ENCODE measurements at places on chromosomes 1 and 21.

DNA sequence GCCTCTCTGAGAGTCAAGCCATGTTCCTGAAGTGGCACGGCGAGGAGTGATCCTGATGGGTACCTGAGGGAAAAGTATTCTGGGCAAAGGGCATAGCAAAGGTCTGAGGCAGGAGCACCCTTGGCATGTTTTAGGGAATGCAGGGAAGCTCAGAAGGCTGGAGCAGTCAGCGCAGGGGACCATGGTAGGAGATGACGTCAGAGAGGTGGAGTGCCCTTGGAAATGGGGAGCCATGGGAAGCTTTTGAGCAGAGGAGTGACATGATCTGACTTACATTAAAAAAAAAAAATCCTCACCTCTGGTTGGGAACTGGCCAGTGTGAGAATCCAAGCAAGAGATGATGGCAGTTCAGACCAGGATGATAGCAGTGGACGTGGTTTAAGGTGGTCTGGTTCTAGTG lies 37.2 kb downstream of the PDPN start:
- DNase-seq = no peak

DNA sequence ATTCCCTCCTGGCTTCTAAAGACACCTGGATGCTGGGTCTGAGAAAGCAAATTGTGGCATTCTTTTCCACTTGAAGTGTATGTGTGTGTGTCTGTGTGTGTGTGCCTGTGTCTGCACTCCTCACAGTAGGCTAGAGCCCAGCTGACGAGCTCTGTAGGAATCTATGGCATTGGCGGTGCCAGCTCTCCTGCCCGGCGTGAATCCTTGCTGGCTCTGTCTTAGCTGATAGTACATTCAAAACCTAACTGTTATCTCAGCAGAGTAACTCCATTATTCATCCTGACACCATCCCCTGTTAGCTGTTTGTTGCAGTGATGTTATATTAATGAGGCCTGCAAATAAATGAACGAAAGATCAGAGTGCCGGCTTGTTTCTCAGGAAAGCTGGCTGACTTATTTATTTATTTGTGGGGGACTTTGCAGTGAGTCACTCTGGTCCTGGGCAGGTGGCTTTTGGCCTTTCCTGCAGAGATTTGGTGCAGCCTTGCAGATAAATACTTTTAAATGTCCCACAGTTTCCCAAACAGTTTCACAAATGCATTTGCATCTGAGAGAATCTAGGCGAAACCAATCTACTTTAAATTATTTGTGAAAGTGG lies 160.6 kb upstream of the CD34 start:
- DNase-seq = no peak

DNA sequence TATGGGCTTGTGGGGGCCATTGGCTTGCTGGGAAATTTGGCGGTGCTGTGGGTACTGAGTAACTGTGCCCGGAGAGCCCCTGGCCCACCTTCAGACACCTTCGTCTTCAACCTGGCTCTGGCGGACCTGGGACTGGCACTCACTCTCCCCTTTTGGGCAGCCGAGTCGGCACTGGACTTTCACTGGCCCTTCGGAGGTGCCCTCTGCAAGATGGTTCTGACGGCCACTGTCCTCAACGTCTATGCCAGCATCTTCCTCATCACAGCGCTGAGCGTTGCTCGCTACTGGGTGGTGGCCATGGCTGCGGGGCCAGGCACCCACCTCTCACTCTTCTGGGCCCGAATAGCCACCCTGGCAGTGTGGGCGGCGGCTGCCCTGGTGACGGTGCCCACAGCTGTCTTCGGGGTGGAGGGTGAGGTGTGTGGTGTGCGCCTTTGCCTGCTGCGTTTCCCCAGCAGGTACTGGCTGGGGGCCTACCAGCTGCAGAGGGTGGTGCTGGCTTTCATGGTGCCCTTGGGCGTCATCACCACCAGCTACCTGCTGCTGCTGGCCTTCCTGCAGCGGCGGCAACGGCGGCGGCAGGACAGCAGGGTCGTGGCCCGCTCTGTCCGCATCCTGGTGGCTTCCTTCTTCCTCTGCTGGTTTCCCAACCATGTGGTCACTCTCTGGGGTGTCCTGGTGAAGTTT lies 550 bp downstream of the RXFP4 start:
- DNase-seq = no peak

DNA sequence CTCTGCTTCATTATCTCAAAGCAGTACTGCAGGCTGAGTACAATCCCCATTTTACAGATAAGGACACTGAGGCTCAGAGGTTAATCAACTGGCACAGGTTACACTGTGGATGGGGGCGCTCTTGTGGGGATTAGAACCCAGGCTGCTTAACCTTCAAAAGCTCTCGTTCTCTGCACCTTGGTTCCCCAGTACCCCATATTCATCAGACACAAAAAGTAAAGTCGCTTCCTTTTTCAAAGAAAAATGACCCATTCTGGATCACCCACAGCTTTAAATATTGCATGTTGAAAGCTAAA lies 20.5 kb downstream of the SSBP3 start:
- no peak for DNase-seq

DNA sequence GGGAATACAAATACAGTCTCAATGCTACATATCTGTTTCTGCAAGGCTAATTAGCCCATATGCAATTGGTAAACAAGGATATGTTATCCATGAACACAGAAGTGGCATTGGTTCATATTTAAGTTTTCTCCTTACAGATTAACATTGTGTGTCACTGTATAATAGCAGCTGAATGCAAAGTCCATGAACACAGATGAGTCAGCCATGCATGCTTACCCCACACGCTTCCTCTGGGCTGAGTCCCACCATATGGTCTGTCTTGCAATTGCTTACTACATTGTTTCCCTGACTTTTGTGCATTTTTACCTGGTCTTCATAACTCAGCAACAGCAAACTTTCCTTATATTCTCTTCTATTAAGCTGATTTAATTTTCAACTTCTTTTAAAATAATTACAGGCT lies 41.5 kb upstream of the TSNAX start:
- DNase-seq = no peak

- no peak for DNase-seq
Observed at GRCh38 chr1:182205351-182206022, 144.0 kb upstream of the ZNF648 start.

- DNase-seq = no peak
Observed at GRCh38 chr1:21852282-21853130, 40.4 kb downstream of the LDLRAD2 start.

DNA sequence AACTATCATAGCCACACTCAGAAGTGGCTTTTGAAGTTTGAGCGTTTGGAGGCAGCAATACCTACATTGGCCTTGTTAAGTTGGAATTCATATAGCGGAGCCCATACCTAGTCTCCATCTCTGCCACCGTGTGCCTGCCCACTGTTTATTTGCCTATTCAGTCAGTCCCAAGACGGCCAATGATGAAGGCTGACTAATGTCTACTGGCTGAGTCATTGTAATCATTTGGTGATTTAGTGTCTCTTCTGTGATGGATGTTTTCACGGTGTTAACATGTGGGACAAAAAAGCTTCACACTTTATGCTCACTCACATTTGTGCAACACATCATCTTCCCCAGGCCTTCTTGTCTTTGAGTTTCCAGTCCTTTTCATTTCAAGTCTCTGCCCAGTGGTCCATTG lies 92.6 kb upstream of the PBX1 start:
- no peak for DNase-seq

GRCh38 chr1:246760422-246761347 lies 36.5 kb downstream of the SCCPDH start:
- no peak for DNase-seq

DNA sequence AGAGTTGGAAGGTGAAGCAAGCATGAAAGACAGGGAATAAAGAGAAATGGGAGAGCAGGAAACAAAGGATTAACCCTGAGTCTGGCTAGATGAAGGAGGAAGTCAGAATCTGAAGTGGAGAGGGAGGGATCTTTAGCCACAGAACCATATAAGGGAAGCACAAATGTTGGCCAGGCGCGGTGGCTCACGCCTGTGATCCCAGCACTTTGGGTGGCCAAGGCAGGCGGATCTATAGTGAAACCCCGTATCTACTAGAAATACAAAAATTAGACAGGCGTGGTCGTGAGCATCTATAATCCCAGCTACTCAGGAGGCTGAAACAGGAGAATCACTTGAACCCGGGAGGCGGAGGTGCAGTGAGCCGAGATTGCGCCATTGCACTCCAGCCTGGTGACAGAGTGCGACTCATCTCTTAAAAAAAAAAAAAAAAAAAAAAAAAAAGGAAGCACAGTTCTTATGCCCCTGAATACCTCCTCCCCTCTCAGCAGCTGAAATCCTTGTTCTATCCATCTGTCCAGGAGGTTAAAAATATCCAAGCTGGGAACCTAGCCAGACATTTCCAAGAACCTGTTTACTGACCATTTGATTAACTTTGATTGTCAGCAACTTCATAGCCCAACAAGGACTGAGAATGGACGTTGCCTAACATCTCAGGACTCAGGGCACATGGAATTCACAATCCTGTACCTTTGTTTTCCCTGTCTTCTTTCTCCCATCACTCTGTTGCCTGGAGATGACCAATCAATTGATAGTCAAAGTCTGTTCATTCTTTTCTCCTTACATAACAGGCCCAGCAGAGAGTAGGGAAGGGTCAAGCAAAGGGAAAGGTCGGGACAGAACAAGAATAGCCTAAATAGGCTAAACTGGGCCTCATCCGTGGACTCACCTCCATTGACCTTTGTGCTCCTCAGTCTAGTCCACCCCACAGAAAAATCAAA lies 10.6 kb downstream of the TXNIP start:
- no peak for DNase-seq

Data from T-helper 2 cell (primary cell).